ENCODE measurements at places on chromosomes 16 and 17. TPM values are rescaled to one million over a fixed set of nuclear protein-coding genes. Genes with fewer than 3 reads are reported as not detected.

- DNase-seq: no peak
These were observed 339.9 kb downstream of the SEC14L1 start for GRCh38 chr17:77480509-77481215.

DNA sequence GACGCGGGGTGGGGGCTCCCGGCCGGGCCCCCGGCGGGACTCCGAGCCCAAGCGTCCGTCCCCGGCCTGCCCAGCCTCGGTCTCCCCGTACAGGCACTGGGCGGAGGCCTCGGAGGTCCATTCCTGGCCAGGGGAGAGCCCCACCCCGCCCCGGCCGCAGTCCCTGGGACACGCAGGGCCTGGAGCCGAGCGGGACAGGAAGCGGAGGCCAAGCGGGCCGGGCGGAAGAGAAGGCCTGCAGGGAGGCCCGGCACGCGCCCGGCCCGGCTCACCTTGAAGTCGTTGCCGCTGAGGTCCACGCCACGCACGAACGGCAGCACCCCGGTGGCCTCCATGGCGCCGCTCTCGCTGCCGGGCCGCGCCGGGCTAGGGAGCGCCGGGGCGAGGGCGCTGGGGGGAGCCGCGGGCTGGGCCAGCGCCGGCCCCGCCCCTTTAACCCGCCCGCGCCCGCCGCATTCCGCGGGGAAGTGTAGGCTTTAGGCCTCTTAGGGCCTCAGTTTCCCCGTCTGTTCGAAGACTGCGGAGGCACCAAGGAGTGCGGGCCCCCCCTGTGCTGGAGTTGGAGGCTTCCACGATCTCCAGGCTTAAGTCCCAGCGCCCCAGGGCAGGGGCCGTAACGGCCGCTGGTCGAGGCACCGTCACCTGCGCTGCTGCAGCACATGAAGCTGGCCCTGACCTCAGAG is at the start of gene FLII:
FLII (minus strand) TSS at position 383 of the 683 bp plus-strand sequence; CDS start at position 335, 48 bp downstream.
- no peak for DNase-seq

- DNase-seq: no peak
These were observed 9.3 kb downstream of the ZNF629 start for GRCh38 chr16:30777591-30778297.

GRCh38 chr17:65987988-65988387 is 203.9 kb downstream of the CEP112 start:
- no peak for DNase-seq

DNA sequence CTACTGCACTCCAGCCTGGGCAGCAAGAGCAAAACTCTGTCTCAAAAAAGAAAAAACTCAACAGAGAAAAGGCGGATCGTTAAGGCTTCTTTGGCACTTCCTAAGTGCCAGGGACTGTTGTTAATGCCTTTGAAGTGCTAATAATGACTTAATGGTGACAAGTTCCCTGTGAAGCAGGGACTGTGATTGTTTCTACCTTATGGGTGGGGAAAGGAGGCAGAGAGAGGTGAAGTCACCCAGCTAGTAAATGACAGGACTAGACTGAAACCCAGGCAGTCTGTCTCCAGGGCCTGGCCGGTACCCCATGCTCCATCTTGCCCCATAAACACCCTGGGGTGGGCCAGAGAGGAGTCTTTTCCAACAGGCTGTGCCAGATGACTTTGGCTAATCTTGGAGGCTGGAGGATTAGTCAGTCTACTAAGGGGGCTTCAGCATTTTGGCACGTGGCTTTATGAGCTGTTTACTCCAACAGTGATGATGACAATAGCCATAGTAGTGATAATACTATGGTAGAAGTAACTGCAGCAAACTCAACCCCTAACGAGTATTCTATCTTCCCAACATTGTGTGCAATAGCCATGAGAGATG is 26.9 kb downstream of the ABCC1 start:
- DNase-seq: no peak

GRCh38 chr16:24539850-24540601 is 660 bp downstream of the RBBP6 start:
- no peak for DNase-seq

- no peak for DNase-seq
These were observed 5.9 kb downstream of the AXIN1 start for GRCh38 chr16:346587-346986.

DNA sequence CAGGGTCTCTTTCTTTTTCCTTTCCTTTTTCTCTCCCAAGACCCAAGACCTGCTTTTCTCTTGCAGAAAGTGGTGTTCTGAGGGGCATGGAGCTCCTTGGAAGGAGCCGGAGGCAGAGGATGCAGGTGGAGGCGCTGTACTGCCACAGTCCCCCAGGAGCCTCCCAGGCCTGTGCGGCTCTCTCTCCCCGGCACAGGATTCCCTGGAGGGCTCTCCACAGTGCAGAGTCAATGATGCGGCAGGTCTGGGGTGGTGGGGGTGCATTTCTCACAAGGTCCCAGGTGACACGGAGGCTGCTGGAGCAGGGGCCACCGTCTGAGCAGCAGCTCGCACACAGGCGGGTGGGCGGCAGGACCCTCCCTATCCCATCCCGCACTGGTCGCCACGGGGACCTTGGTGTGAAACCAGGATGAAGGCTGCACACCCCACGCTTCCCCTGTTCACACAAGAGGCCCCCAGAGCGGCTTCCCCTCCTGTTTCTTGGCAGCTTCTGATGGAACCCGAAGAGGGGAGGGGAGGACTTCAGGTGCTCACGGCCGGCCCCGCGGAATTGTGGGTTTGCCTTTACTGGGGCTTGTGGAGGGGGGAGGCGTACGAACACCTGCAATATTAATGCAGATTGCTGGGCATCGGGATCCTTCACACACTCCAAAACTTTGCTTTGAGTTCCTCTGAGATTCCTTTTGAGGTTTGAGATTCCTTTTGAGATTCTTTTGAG is 186.9 kb downstream of the ENGASE start:
- no peak for DNase-seq

DNA sequence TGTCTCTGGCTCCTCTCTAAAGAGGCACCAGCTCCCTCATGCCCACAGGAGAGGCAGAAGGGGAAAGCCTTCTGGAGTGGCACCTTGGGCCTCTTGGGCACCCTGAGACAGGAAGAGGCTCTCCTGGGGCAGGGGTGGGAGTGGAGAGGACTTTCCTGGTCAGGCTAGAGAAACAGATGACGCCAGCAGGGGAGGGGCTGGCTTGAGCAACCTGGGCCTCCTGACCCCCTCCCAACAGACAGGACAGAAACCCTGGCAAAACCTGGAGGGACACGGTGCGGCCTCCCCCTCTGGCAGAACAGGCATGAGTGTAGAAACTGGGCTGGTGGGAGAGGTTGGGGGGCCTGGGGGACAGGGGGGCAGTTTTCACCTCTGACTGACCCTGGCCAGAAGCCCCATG is 6.1 kb downstream of the SMIM5 start:
- DNase-seq: no peak

DNA sequence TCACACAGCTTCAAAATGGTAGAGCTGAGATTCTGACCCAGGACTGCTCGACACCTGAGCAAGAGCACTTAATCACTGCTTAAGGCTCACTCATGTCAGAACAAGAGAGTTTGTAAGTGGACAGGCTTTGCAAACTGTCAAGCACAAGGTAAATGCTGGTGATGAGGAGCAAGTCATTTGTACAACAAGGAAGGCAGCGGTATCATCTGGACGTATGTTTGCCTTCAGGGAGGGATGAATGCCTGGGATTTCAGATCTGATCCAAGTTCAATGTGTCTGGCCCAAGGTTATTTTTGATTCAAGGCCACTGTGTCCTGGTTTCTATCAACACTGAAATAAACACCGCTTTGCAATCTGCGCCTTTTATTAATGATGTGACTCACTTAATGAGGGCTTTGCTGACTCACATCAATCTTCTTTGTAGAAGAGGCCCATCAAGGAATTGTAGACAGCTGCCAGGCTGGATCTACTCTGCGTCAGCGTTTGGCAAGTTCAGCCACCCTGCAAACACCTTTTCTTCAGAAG is 174.4 kb upstream of the HS3ST3A1 start:
- no peak for DNase-seq

GRCh38 chr17:65013613-65014391 is 42.7 kb downstream of the GNA13 start:
- DNase-seq: no peak

- no peak for DNase-seq
These were observed 14.0 kb upstream of the KPNB1 start for GRCh38 chr17:47635734-47636133.

DNA sequence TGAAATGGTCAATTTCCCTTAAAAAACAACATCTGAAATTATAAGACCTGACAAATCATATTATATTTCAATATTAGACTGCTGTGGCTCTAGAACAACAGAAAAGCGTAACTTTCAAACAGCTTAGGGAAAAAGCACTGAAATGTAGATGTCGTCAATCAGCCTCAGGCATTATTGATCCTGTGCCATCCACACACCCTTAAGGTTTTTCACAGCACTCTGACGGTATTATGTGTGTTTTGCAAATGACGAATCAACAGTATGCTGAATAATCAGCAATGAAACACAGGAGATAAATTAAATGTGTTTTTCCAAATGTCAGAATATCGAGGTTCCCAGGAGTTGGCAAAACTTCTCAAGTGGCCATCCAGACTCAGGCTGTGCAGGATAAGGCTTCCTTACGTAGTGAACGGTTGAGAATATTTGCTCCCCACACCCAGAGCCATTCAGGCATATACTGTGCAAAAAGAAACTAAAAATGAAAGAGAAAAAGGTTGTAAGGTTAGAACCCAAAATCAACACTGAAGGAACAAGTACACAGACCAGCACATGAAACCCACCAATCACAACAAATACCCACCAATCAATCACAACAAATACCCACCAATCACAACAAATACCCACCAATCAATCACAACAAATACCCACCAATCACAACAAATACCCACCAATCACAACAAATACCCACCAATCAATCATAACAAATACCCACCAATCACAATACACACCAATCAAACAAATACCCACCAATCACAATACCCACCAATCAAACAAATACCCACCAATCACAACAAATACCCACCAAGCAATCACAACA is 7.7 kb upstream of the MBTPS1 start:
- no peak for DNase-seq

DNA sequence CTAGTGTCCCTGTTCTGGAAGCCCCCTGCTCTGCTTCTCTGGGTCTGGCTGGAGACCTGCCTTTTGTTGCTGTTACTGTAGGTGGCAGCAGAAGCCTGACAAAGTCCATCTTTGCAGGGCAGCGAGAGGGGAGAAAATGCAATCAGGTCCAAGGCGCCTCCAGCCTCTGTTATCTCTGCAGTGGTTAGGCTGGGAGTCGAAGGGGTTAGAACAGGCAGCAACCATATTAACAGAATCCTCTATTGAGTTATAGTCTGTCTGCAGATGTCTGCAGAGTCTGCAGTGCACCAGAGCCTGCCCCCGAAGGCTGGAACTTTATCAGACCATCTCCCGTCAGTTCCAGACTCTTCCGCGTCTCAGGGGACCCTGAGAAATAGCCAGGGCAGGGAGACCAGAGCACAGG is 404.9 kb upstream of the EEF2KMT start:
- no peak for DNase-seq

DNA sequence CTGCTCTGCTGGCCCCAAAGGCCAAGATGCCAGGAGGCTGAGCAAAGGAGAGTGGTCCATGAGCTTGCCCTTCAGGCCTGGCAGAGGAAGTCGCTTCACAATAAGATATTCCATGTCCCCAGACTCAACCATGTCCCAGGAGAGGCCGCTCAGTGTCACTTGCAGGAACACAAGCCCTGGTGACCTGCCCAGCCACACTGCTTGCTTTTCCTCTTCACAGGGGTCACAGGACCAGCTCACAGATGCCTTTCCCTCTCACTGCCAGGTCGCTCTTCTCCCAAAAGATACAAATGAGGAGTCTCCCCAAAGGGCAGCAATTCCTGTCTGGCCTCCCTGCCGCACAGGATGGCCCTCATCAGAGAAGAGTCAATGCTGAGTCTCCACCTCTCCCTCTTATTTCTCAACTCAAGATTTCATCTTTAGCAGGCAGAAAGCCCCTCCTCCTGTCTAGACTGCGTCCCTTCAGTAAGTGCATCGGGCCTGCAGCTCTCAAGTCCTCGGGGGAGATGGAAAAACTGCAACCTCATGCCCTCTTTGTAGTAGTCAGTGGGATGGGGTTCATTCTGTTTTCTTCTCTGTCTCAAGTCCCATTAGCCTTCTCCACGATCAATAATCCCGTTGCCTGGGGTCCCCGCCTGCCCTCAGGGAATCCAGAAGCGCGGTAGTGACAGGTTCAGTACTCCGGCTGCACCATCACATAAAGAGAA is 5.0 kb downstream of the JUP start:
- DNase-seq: no peak

DNA sequence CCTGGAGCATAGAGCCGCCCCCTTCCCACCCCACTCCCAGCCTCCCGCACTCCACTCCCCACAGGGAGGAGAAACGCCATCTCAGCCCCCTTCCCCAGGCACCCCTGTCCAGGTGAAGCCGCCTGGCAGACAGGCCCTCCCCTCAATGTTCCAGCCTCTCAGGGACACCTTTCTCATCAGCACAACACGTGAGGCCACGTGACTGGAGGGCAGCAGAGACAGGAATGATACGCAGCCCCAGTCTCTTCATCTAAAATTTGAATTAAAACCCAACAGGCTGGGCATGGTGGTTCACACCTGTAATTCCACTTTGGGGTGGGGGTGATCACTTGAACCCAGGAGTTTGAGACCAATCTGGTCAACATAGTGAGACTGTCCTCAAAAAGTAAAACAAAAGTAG is 20.2 kb upstream of the AATK start:
- no peak for DNase-seq

DNA sequence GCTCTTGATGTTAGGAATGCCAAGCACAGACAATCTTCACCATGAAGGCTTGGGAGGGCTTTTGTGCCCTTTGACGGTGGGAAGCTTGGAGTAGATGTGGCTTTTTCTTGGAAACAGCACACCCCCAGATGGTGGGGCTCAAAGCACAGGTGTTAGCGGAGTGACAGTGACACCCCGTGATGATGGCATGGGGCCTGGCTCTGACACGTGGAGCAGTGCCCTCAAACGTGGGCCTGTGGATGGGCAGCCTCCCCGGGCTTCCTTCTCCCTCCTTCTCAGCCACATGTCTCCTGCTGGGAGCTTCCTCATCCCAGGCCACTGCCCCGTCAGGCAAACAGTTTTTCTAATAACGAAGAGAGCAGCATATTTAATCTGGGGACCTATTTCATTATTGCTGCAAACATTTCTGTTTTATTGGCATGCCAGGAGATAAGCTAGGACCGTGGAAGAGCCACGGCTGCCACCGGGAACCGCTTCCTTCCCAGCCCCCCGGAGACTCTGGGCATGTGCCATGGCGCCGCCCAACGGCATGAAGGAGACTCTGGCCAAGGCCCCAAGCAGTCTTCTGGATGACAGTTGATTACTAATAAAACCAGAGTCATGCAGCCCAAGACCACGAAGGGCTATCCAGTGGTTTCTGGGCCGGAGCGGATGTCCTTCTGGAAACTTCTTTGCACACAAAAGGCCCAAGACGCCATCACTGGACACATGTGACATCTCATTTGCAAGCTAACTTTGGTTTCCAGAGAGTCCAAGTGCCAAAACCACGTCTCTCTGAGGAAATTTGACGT is 280.3 kb upstream of the FOXF1 start:
- DNase-seq: no peak

Gene HSD17B2
- polyA plus RNA-seq: 14.7 TPM

Gene CDH3
- 56.3 TPM for polyA plus RNA-seq

Gene TBC1D3G
- not detected for polyA plus RNA-seq

Gene SHISA9
- polyA plus RNA-seq: 3.5 TPM

Gene CCR7
- 0.36 TPM for polyA plus RNA-seq

Gene IL21R
- polyA plus RNA-seq: 0.21 TPM

Gene ASIC2
- polyA plus RNA-seq: 1.3 TPM

Gene TBC1D3C
- polyA plus RNA-seq: 0.33 TPM

Gene ATP6V0A1
- polyA plus RNA-seq: 60.6 TPM

Gene KRT33A
- polyA plus RNA-seq: not detected

Gene CRYBA1
- not detected for polyA plus RNA-seq
